ENCODE measurements at places on chromosomes 7 and 10.

- DNase-seq = no peak
These were observed 21.6 kb downstream of the LRMDA start for GRCh38 chr10:75452997-75453396.

DNA sequence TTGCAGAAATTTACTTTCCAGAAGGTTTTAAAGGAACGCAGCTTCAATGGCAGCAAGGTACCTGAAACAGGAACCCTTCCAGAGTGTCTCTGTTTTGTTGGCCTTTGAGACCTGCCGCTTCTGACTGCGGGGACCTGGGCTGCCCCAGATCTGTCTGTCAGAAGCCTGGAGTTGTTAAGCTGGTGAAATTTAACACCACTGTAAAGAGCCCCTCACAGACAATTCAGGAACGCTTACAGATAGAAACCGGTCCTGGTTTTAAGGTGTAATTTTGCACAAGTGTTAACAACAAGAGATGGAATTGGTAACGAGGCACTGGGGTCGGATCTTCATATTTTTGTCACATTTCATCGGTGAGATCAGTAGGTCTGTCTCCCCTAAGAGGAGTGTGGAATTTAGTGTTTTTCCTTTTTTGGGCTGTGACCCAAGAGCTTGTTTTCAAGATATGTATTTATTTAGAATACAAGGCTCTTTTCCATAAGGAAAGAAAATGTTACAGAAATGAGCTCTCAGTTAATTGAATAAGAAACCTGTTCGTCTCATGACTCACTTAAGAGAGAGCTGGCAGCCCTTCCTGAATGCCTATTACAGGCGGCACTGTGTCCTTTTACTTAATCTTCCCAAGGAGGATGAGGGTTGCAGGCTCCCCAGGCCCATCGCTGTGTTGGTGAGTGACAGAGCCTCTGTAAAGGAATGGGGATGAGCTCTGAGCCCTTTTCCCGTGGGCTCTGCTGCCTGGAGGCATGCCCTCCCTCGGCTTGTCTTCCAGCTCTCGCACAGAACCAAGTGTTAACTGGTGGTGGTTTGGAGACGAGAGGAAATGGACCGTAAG is 168.7 kb downstream of the CUX1 start:
- no peak for DNase-seq

DNA sequence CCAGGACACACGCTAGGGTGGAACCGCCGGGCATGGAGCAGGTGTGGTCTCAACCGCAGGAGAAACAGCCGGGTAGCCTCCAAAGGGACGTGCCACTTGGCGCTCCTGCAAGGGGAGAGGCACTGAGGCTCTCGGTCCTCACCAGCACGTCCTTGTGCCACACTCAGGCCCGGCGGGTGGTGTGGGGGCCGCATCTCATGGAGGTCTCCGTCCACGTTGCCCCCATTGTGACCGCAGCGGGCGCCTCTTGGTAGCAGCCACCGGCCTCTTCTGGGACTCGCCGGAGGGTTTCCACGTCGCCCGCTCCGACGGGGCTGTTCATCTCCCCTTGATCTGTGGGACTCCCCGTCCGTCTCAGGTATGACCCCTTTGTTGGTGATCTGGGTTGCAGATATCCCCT is 49.2 kb upstream of the ELFN1 start:
- no peak for DNase-seq

GRCh38 chr7:90345595-90346335 is 751 bp upstream of the GTPBP10 start:
- DNase-seq = no peak

GRCh38 chr7:50411332-50411731 is 38.8 kb downstream of the FIGNL1 start:
- no peak for DNase-seq

- DNase-seq = no peak
These were observed 23.1 kb downstream of the ZNF107 start for GRCh38 chr7:64688988-64689387.

GRCh38 chr10:62582101-62582705 is 208.0 kb downstream of the ZNF365 start:
- no peak for DNase-seq

DNA sequence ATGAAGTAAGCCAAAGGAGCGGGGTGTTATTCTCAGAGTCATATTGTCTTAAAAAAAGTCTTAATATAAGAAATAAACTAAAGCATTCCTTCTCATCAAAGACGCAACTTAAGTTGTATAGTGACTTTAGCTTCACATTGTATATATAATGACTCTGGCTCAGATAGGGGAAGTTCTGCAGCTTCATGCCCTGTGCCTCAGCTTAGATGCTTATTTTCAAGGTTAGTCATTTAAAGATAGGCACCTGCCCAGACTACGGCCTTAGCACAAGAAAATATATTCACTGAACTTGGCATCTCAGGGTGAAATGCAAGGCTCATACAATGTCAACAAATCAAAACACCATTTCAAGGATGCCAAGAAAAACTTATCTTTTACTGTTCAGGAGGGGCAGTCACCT is 52.8 kb upstream of the DNAJB12 start:
- DNase-seq = no peak

Measured in cerebellar nuclear complex (tissue), 1 donor.